ENCODE measurements at places on chromosomes 16 and 17.

- DNase-seq, result no peak
These were observed 2.0 kb downstream of the MAZ start for GRCh38 chr16:29808219-29808900.

DNA sequence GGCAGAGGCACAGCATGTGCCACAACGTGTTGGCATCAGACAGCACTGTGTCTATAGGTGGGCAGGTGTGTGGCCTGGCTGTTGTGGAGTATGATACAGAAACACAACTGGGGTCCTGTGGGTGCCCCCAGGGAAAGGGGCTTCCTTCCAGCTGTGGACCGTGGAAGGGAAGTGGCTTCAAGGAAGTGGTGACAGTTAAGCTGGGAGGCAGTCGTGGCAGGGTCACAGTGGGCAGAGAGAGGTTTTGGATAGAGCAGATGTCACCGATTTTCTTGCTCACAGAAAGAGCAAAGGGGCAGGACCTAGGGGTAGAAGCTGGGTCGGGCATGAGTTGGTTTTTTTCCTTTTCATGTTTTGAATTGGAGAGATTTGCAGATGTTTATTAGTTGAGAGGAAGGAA lies 11.2 kb upstream of the ORAI3 start:
- no peak for DNase-seq

DNA sequence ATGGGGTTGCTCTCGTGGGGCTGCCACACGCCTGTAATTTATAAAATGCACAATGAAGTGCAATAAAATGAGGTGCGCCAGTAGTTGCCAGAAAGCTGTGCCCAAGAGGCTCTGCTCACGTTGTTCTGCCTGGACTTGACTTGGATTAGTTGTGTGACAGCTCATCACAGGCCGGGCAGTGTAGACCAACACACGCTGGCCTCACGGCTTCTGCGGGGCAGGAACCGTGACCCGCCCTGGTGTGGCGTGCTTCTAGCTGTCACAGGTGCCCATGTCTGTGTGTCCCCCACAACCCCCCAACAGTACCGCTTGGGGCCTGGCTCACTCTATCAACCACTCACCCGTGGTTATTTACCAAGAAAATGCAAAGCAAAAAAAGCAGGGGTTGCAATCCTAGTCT lies 112.2 kb upstream of the ZNF750 start:
- no peak for DNase-seq

- DNase-seq, result no peak
These were observed 15.1 kb downstream of the FAM117A start for GRCh38 chr17:49748791-49749190.

GRCh38 chr16:89552329-89552728 lies 8.2 kb upstream of the RPL13 start:
- no peak for DNase-seq

DNA sequence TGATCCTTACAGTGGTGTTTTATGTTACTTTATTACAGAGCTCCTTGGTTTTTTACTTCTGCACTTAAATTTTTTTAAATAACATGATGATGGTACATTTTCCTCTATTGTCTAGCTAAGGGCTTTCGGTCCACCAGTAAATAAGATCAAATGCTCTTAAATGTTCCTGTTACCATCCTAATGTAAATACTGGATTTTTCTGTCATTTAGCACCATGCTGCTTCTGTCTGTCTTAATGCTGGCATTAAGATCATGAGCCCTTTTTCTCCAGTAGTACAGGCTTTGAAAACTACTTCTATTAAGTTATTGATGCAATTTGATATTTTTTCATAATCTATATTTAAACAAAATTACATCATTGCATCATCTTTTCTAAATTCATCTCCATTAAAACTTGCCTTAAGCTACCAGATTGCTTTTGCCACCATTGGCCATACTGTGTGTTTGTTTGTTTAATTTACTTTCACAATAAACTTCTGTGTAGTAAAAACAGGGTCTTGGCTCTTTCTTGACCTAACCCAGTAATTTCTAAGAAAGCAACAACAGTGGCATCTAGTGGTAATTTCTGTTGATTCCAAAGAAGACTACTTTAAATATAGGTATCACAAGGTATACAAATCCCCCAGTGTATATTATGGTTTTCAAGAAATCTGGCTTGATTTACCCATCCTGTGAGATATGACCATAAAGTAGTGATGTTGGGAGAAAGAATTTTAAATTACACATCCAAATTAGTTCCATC lies 9.0 kb upstream of the PHAF1 start:
- peak; percentile 44 for DNase-seq

DNA sequence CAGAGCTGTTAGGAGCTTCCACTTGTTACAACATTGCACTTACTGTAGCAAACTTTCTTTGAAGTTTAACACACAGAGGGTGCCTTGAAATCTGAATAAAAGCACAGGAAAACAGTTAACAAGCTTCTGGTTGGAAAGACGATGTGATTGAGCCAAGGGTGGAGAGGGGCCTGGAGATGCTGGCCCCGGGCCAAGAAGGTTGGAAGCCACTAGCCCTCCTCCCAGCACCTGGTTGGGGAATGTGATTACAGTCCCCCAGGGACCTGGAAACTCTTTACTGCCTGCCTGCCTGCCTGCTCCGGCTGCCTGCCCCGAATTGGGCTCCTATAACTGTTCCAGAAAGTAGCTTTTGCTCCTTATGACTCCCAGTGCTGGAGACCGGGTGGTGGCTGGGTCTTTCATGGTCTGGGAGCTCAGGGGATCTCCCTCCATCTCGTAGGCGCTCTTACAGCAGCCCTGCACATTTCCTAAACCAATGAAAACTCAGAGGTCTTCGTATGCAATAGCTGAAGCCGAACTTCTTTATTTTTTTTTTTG lies 48.0 kb upstream of the ZFHX3 start:
- no peak for DNase-seq

DNA sequence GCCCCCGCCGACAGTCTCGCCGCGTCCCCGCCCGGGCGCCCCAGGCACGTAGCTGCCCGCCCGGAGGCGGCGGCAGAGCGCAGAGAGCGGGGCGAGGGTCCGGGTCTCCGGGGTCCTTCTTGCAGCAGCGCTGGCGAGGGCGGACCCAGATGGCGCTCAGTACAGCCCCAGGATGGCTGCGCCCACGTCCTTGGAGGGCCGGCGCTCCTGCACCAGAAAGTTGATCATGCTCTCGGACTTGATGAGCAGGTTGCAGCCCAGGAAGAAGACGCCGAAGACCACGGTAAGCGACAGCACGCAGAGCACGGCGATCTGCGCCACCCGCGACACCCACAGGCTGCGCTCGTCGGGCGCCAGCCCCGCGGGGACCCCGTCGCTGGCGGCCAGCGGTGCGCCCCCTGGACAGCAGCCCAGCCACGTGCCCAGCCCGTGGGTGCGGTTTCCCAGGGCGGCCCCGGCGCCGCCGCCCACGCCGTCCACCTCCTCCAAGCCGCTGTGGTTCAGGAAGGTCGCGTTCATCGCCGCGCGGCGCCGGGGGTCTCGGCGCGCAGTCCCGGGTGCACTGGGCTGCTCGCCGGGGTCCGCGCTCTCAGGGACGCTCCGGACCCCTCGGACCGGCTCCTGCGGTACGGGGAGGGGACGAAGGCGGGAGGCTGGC lies 435 bp downstream of the RPRML start:
- no peak for DNase-seq

DNA sequence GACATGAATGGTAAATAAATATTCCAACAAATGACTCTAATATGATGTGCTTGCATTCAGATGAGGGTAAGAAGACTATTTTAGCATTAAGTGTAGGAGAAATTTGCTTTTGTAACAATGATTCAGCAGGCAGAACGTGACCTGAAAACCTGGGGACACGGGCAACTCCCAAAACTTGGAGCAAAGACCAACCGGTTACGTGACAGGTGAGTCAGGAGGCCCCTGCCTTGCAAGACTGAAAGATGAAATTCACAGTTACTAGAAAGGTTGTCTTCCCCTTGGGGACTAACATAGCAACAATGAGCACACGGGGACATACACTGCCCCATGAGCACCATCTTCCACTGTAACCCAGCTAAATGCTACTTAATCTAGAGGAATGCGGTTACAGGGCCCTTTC lies 33.5 kb upstream of the ERN1 start:
- no peak for DNase-seq

GRCh38 chr17:82592767-82593589 lies 55.3 kb downstream of the WDR45B start:
- peak; percentile 77 for DNase-seq

DNA sequence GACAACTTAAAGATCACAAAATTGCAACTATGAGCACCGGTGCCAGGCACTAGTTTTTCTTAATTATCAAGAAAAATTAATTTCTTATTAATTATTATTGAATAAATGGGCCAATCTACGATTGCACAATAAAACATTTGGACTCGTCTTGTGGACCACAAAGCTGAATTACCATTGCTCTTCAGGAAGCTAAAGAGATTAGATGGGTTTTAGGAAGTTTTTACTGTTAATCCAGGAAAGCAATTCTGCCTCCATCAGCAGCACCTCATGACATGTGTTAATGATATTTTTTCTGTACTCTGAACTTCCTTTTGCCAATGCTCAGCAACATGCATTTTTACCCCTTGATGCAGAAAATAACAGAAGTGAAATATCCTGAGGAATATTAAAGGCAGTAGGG lies 37.9 kb downstream of the HS3ST3A1 start:
- DNase-seq, result no peak

DNA sequence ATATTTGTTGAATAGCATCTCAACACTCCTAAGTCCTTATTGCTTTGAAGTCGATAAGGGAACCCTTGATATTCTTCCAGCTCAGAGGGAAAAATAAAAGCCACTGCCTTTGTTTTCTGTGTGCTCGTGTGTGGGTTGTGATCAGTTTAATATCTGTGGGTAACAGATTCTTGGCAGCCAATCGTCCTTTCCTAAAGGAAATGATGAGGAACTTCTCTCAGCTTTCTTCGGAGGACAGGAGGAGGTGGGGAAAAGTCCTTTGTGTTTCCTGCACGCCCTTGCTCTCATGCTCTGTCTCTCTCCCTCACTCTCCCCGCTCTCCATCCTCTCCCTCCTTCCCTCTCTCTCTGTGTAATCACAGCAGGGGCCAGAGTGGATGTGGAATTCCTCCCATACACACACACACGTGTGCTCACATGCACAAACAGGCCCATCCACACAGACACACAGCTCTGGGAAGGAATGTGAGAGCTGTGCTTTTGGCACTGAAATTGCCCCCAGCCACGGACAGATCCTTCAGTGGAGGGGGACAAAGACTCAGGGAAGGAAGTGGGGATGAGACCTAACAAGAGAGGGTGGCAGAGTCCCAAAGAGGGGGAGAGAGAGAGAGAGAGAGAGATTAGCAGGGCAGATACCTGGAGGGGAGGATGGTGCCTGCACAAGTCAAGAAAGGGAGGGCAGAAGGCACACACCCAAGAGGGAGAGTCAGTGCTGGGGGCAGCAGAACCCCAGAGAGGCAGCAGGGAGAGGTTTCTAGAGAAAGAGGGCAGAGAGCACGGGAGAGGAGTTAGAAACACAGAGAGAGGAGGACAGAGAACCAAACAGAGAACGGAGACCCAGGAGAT lies 83.5 kb upstream of the PLCG2 start:
- no peak for DNase-seq

DNA sequence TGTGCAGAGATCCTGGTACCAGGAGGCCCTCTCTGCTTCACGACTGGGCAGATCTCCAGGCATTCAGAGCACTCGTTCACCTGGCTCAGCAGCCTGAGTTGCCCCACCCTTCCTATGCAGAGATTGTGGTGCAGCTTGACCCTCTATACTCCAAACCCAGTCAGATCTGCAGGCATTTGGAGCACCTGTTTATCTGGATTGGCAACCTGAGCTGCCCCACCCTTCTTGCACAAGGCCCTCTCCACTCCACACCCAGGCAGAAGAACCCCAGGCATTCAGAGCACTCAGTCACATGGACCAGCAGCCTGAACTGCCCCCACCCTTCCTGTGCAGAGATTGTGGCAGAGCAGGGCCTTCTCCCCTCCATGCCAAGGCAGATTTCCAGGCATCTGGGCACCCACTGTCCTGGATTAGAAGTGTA lies 88.4 kb upstream of the CDH5 start:
- DNase-seq, result no peak

DNA sequence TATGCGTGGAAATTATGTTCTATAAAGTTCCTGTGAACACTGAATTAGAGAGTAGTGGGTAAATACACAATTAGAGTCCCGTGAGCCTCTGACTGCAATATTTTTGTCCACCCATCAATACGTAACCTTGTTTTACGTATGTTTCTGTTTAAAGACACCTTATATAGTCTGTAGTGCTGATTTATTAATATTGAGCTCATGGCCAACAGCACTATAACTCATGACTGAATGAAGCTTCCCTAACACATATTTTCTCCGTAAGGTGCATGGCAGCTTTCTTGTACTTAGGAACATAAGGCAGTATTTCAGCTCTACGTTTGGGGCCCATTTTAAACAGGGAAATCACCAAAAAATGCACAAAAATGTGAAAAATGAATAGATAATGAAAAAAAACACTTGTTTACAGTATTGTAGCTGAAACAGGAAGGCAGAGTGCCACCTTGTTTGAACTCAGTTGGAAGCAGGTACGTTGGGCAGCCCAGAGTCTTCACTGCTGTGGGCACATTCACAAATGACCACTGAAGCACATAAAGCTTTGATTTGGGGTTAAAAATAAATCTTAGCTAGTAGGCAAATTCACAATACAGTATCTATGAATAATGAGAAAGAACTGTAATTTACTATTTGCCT lies 108.5 kb downstream of the CNTNAP4 start:
- no peak for DNase-seq

Measured in fibroblast of gingiva (primary cell).